Smooth muscle cell of bladder (primary cell): ENCODE measurements at places on chromosomes 13 and 19. TPM values are rescaled to one million over a fixed set of nuclear protein-coding genes. Genes with fewer than 3 reads are reported as not detected.

SIGLEC8 gene
- total RNA-seq = not detected in 2 replicates

PRODH2 gene
- total RNA-seq = not detected in 2 replicates

ICAM4 gene
- 1.5 and 4.4 TPM in 2 replicates for total RNA-seq

SCEL gene
- total RNA-seq = under 0.01 TPM in 1 of 2 replicates, not detected in the other

FUT6 gene
- not detected in 2 replicates for total RNA-seq

B3GNT3 gene
- not detected in 2 replicates for total RNA-seq

CD320 gene
- 20.5 and 23.2 TPM in 2 replicates for total RNA-seq

IFNL1 gene
- total RNA-seq = not detected in 2 replicates

MCF2L gene
- total RNA-seq = 0.14 and 0.55 TPM in 2 replicates

ZNF497 gene
- total RNA-seq = 0.57 and 0.83 TPM in 2 replicates

ZNF468 gene
- 29.7 and 30.0 TPM in 2 replicates for total RNA-seq

RYR1 gene
- under 0.01 TPM in 2 replicates for total RNA-seq

UFM1 gene
- 85.2 and 85.8 TPM in 2 replicates for total RNA-seq

COMP gene
- 1.3 and 5.7 TPM in 2 replicates for total RNA-seq

SYDE1 gene
- total RNA-seq = 12.2 and 19.0 TPM in 2 replicates

SELENOV gene
- total RNA-seq = not detected in 2 replicates

ANKRD24 gene
- total RNA-seq = 1.1 and 2.6 TPM in 2 replicates

KCNJ14 gene
- 0.28 and 0.46 TPM in 2 replicates for total RNA-seq

RASGRP4 gene
- total RNA-seq = not detected in 2 replicates

PPFIA3 gene
- 1.4 and 1.6 TPM in 2 replicates for total RNA-seq

ZNF560 gene
- total RNA-seq = 0.37 and 0.57 TPM in 2 replicates

RETN gene
- not detected in 2 replicates for total RNA-seq

AP2A1 gene
- 67.6 and 89.1 TPM in 2 replicates for total RNA-seq

FBXO17 gene
- total RNA-seq = 11.9 and 22.3 TPM in 2 replicates

RDH8 gene
- total RNA-seq = not detected in 2 replicates
